Stimulated activated CD4-positive, alpha-beta T cell treated with anti-CD3 and anti-CD28 coated beads, Interleukin-1b, Interleukin-23, amount 100 ng/mL, for 1 hour (primary cell): ENCODE measurements at places on chromosomes 6 and 20.

DNA sequence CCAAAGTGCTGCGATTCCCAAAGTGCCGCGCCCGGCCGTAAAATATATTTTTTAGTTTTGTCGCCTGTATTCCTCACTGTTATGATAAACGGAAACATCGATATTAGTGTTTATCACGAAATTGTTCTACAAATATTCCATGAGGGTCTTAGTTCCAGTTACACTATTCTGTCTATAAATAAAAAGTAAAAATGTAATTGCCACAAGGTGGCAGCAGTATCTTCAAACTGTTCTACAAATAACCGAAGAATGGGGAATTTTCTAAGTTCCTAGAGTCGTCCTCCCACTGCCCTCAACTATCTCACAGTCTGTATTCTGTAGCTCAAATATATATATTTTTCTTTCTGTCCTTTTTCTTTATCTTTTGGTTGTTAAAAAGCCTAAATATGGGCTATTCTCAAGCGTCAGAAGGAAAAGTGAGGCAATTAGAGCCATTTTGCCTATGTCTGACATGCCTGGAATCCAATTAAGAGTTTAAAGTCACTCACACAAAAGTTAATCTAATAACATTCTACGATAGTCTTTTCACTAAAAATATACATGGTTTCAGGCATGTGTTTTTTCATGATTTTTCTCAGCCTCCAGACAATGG is 14.2 kb upstream of the FAM162B start:
- DNase-seq: no peak

GRCh38 chr6:20717743-20718142 is 183.5 kb downstream of the CDKAL1 start:
- DNase-seq: no peak

DNA sequence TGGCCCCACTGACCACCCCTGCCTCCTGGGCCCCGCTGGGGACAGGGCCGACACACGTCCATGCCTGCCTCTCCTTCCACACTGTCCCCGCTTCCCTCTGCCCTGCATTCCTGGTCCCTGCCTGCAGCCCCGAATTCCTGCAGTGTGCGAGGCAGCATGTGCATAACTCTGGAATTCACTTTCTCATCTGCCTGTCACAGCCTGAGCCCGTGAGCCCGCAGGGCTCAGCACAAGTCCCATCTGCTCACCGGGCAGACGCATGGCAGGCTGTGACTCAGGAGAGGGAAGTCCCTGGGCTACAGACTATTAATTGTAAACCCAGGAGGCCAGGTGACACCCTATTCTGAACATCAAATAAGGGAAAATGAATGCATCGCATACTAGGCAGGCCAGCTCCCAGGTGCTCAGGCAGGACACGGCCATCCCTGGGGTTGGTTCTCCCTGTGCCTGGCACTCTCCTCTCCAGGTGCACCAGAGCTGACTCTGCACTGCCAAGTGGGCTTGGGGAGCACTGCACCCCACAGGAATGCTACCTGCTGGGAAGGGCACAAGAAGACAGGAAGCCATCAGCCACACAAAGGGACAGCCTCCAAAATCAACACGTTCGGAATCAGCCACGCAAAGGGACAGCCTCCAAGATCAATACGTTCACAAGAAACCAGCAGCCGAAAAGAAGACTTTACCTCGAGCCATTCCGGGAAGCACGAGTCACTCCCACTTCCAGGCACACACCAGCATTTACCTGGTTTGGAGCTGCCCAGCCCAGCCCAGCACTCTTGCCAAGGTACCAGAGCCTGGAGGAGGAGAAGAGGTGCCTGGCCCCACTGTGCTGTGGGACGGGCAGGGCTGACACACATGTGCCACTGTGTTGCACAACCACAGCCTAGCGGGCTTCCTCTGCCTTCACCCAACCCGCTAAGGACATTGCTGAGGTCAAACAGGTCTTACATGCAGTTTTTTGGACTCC is 65.9 kb downstream of the DLL1 start:
- no peak for DNase-seq

DNA sequence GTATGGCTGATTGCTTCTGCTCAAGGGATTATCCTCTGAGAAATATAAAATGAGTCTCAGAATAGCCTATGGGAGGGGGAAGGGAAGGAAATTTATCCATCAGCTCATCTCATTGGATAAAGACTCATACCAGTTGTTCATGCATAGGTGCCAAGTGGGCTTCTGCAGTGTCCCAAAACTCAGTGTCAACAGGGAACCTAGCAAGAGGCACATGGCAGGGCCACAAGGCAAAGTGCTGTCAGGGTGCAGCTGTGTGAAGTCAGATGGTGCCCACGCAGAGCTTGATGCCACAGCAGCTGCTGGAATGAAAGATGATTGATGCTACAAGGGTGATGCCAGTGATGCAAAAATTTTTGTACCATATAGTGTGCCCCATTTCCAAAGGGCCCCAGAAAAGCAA is 3.2 kb upstream of the CHD6 start:
- DNase-seq: no peak

- no peak for DNase-seq
These were observed 47.2 kb downstream of the GMPR start for GRCh38 chr6:16285467-16286150.

- no peak for DNase-seq
These were observed 174.0 kb downstream of the THBS2 start for GRCh38 chr6:169079650-169080049.

- DNase-seq: no peak
These were observed 140.1 kb upstream of the BTBD3 start for GRCh38 chr20:11777387-11778205.

- DNase-seq: no peak
These were observed 68.7 kb downstream of the F13A1 start for GRCh38 chr6:6251555-6252280.

DNA sequence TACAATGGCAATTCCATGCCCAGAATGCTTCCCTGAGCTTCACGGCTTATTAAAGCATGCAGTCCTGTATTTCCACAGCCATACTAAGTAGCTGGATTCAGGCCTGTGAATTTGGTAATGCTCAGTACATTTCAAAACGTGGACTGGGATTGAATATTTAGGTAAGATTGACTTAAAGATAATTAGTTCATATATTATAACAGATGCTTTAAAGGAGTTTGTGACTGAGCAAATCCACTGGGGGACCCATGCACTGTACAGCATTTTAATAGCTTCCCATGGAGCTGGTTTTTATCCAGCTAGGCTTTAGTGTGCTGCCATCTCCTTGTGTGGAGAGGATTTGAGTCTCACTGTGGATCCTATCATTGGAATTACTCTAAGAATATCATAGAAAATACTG is 420.9 kb upstream of the FLRT3 start:
- DNase-seq: no peak

DNA sequence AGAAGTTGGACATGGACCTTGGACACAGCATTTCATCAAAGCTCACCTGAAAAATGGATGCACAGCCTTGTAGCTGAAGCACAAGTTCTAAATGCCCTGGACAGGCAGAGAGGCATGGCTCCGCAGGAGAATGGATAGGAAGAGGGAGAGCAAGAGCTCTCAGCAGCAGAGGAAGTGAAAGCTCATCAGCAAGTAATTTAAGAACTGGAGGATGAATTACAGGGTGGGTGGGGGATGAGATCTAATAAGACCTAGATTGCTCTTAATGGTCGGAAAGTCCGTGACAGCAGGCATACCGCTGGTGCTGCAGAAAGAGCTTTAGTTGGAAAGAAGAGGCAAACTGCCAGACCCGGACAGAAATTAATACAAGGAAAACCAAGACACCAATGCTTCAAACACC is 37.3 kb upstream of the SAYSD1 start:
- DNase-seq: no peak

DNA sequence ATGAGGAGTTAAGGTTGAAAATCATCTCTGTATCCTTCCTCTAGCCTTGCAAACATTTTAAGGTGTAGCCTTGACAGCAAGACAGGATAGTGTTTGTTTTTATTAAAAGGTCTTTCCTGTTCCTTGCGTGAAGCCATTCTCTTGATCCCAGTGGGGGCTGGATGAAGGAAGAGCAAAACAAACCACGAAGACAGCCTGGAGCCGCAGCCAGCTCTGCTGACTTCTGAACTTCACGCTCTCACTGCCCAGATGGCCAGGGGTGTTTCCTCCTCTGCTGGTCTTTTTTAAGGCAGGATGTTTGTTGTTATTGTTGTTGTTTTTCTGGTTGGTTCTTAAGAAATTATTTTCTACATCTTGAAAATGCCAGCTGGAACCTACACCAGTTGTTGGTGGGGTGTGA is 156.4 kb downstream of the MTHFD1L start:
- no peak for DNase-seq
